ENCODE measurements at places on chromosomes 2 and 18.

GRCh38 chr2:181632733-181633401, 24.0 kb downstream of the CERKL start:
- no peak for DNase-seq

GRCh38 chr2:80778704-80779103, 474.2 kb upstream of the LRRTM1 start:
- no peak for DNase-seq

DNA sequence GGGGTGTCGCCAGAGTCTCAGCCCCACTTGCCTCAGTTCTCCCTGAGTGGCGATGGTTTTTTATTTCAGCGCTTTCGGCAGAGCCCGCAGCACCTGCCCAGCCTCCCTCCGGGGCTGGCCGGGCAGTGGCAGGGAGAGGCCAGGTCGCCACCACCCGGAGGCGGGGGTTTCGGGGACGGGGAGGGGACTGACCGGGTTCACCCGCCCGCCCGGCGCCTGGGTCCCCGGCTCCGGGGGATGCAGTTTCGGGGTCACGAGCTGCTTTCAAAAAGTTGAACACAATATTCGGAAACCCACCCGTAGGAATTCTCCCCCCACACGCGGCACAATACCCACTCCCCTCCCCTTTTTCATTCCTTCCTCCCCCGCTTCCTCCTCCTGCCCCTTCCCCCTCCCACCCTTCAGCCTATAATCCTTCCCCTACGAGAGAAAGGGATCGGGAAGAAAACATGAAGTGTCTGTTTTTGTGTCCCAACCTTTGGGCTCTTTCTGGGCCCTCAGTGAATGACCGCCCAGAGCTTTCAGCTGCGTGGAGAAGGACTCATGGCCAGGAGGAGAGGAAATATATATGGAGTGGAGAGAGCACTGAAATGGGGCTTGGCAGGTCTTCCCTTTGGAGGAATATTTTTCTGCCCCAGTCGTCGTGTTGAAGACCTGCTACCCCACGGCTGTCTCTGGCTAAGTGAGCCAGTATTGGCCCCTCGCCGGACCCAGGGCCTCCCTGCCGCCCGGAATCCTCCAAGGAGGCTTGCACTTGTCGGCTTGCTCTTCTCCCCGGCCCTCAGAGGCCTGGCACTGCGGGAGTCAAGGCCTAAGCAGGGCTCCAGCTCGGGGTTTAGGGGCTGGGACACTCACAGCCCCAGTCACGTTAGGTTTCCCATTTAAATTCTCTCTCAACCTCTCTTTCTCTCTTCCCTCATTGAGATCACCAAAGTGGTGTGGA, 2.1 kb upstream of the SIX3 start:
- DNase-seq, result no peak

DNA sequence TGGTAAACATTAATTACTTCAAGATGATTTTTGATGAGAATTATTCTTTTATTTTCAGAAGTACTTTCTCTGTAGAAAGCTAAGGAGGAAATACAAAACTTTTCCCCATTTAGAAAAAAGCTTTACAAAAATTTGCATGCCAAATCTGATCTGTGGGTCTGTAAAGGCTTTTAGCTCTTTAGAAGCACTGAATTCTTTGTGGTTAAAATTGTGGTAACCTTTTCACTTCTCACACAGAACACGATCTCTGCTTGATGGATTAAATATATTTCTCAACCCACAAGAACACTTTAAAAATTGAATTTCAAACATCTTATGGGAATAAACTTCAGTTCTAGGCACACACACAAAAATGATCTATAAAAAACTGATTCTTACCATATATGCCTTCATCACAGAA, 63.7 kb downstream of the VIL1 start:
- no peak for DNase-seq

- no peak for DNase-seq
Observed at GRCh38 chr2:240280621-240281020, 140.2 kb upstream of the OTOS start.

DNA sequence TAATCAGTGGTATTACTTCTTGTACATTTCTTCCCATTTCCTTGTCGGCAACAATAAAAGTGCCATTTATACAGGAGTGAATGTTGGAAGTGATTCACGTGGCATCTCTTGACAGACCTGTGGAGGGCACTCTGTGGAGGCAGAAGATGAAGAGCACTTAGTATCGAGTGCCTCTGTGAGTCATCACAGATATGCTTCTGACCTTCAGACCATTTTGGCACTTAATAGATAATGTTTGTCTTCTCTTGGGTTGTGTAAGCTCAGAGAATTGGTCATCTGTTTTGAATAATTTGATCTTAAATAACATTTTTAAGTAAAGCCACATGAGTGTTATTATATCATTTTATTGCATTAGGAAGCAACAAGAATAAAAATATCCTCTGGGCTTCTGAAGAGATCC, 305.5 kb downstream of the PTPRM start:
- no peak for DNase-seq

DNA sequence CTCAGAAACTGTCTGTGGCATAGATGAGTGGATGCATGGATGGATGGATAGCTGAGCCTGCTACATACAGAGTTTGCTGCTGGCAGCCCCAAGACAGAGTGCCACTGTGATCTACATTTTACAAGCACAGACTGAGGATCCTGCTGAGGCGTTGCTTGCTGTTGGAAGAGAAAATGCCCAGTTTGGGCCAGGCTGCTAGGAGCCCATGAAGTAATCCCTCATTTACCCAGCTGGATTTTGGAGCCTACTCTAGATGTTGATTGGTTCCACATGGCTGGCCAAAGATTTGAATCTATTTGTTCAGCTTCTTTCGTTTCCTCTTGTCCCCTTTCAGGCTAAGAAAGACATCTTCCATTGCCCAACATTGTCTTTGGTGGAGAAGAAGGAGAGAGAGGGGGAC, 261.3 kb downstream of the CLIP4 start:
- no peak for DNase-seq

- no peak for DNase-seq
Observed at GRCh38 chr2:54067851-54068375, 47.5 kb upstream of the ACYP2 start.

- DNase-seq, result no peak
Observed at GRCh38 chr18:58861353-58861752, 3.3 kb upstream of the ZNF532 start.

DNA sequence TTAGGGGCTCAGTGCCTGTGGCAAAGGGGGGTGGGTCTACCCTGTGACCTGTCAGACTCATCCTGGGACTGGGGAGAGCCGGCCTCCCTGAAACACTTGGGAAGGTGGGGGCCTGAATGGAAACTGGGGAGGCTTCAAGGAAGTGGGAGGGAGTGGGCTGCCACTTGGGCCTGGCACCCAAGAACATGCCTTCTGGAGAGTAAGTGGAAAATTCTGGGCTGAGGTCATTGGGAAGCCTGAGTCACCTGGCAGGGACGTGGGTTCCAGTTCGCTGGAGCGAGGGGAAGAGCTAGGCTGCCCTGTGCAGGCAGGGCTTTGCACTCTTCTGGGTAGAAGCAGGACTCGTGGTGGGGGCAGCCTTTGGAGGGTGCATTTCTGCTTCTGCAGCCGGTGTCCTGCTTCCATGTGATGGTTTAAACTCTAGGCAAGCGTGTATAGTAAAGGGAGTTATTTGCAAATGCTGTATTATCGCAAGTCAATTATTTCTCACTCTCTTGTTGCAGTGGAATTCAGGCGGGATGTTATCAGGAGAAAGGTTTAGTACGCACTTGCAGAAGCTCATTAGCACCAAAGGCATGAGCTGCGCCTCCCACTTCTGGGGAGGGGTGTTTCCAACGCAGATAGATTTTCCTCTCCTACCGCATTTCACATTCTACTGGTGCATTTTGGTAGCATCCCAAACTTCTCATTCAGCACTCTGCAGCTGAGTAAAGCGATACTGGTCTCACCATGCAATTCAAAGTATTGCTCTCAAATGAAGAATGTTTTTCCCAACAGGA, 3.8 kb downstream of the LRRFIP1 start:
- DNase-seq, result no peak

DNA sequence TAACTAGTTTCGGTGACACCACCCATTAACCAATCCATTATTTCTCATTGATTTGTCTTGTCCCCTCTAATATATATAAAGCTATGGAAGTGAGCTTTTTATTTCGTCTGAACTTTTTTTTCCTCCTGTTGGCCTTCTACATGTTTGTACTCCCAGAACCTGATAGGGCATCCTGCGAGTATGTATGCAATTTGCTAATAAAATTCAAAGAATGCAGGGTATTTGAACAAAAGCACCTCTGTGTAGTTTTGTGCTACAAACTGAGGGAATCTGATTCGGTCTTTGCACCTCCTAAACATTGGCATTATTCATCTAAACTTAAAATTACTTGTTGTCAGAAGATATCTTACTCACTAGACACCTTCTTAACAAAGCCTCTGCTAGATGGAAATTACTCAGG, 242.9 kb upstream of the TMEFF2 start:
- DNase-seq, result no peak

DNA sequence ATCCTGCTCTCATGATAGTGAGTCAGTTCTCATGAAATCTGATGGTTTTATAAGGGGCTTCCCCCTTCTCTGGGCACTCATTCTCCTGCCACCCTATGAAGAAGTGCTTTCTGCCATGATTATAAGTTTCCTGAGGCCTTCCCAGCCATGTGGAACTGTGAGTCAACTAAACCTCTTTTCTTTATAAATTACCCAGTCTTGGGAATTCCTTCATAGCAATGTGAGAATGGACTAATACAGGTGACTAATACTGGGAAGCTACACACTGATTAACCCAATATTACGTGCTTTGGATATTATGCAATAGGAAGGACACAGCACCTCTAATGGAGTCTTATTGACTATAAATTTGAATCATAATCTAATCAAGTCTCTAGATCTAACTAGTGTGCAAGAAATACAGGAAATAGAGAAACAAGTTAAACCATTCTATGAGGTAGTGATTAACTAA, 107.2 kb upstream of the ETAA1 start:
- DNase-seq, result no peak

GRCh38 chr2:137675584-137676327, 288.5 kb upstream of the HNMT start:
- DNase-seq, result no peak

GRCh38 chr2:63617366-63617765, 28.6 kb downstream of the MDH1 start:
- no peak for DNase-seq

- DNase-seq, result no peak
Observed at GRCh38 chr2:80111185-80111584, 193.4 kb downstream of the LRRTM1 start.

DNA sequence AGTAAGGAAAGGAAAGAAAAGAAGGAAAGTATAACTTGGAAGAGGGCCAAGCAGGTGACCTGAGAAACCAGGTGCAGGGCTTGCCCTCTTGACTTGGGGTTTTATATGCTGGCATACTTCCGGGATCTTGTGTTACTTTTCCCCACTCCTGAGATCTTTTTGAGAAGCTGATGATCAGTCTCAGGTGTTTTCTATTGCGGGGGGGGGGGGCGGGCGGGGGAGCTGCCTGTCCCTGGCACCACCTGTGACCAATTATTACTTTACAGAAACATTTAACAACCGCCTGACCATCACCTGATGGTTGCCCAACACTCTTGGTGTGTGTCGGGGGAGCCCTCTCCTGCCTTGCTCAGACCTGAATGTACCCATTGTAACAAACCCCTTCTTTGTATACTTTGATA, 6.9 kb upstream of the CASP10 start:
- DNase-seq, result no peak

GRCh38 chr2:52862801-52863200, 904.8 kb upstream of the CHAC2 start:
- no peak for DNase-seq

GRCh38 chr18:75482880-75483279, 55.4 kb upstream of the SMIM21 start:
- DNase-seq, result no peak

DNA sequence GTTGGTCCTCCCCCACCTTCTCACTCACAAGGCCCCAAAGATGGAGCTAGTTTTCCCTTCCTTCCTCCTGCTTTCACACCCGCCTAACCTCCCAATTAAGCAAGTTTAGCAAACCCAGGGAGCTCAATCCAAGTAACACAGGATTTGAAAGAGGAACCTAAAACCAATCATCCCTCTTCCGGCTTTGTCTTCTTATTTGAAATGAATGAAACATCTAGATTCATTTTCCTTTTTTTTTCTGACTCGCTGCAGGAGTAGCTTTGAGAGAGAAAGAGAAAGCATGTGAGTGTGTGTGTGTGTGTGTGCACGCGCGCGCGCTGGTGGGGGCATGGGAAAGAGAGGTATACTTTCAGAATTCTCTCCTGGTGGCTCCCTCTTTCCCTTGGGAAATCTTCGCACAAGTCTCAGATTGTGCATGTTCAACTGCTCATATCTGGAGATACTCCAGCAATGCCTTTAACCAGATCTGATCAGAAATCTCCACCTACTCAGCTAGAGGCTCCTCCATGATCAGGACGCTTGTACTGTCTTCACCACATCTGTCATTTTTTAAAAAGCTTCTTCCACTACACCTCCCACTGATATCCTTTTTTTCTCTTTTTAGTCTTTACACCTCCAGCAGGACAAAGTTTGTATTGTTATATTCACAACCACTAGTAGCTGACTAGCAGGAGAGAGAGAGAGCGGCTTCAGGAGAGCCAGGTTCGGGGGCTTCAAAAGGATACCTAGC, 1.7 kb downstream of the SLC8A1 start:
- DNase-seq, result no peak

- no peak for DNase-seq
Observed at GRCh38 chr2:25000503-25001324, 29.0 kb upstream of the DNAJC27 start.

DNA sequence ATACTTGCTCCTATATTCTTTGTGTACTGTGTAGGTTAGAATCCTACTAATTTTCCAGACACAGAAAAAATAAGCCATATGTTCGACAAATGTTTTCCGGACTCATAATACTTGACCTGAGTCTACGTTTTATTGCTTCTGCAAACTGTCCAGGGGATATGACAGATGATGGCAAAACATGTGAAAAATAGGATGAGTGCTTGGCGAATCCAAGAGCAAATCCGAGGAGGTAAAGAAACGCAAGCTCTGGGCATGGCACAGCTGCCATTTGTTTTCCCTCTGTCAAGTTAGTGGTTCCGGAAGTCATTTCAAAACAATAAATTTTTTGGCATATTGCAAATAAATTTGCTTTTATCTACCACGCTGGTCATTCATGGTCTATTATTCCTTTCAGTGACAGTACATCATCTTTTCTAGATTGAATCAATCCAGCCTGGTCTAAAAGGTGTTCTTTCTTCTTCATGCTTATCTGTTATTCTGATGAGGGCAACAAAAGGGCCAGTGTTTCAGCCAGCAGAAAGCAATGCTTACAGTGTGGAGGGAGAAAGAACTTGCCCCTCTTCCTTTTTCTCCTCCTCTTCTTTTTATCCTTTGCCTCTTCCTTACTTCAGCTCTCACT, 476.1 kb upstream of the SOX11 start:
- DNase-seq, result no peak

- no peak for DNase-seq
Observed at GRCh38 chr18:3179430-3180089, 40.2 kb downstream of the MYOM1 start.

- no peak for DNase-seq
Observed at GRCh38 chr2:150791567-150791966, 304.1 kb upstream of the RND3 start.

- no peak for DNase-seq
Observed at GRCh38 chr2:158043181-158043948, 58.3 kb upstream of the UPP2 start.

GRCh38 chr2:78999406-78999805, 26.1 kb upstream of the REG3G start:
- DNase-seq, result no peak
